GM23338 (cell line): ENCODE measurements at places on chromosomes 4 and X. TPM values are rescaled to one million over a fixed set of nuclear protein-coding genes. Genes with fewer than 3 reads are reported as not detected.
A peak's percentile ranks its signal among the peaks of the same experiment; 100 is the strongest.

Gene STBD1
- 2.6 and 3.8 TPM in 2 replicates for total RNA-seq

- no peak overlapping the region for H3K4me3 ChIP-seq
- no peak overlapping the region for H3K27ac ChIP-seq
Observed at GRCh38 chrX:12917753-12918152, 11.3 kb downstream of the TLR8 start.

DNA sequence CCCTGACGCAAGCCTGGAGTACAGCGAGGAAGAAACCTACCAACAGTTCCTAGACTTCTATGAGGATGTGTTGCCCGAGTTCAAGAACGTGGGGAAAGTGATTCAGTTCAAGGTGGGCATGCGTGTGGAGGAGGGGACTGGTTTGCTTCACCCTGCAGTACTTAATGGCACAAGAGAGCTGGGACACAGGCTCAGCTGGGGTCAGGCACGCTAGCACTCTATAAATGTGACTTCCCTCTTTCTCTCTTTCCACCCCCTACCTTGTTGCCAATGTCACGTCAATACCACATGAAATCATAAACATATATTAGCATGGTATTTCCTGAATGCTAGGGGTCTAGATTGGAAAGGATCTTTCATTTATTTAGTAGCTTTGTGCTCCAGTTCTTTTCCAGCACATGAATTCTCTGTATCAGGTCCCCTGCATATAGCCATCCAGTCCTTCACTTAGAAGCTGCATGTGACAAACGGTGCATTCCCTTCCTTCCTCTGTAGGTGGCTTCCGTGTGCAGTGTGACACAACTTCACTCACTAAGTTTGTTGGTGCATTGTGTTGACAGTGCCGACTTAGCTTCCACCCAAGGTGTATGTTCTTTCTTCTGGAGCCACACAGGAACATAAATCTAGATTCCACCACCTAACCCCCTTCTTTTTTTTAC is 25.6 kb downstream of the ZRSR2 start:
- peaks cover 12% of the 10 kb centered on the region for H3K4me1 ChIP-seq
- H3K4me3 ChIP-seq: no peak overlapping the region
- DNase-seq: peak; percentile 63
- peaks cover 7% of the 10 kb centered on the region; the same call in 1 of the 2 replicates for H3K36me3 ChIP-seq

Gene NAA15
- total RNA-seq: 95.0 and 101 TPM in 2 replicates
